Fibroblast of upper back skin (primary cell): ENCODE measurements at places on chromosomes 16 and 17.

- DNase-seq, result no peak
Measured at GRCh38 chr16:21684199-21684598, 20.4 kb downstream of the OTOA start.

- no peak for DNase-seq
Measured at GRCh38 chr16:12876778-12877177, 24.6 kb upstream of the SHISA9 start.

GRCh38 chr17:81422776-81423697 lies 27.8 kb downstream of the BAHCC1 start:
- peak; percentile 96 for DNase-seq

GRCh38 chr17:19398301-19399181 lies 11.6 kb upstream of the MFAP4 start:
- DNase-seq, result no peak

DNA sequence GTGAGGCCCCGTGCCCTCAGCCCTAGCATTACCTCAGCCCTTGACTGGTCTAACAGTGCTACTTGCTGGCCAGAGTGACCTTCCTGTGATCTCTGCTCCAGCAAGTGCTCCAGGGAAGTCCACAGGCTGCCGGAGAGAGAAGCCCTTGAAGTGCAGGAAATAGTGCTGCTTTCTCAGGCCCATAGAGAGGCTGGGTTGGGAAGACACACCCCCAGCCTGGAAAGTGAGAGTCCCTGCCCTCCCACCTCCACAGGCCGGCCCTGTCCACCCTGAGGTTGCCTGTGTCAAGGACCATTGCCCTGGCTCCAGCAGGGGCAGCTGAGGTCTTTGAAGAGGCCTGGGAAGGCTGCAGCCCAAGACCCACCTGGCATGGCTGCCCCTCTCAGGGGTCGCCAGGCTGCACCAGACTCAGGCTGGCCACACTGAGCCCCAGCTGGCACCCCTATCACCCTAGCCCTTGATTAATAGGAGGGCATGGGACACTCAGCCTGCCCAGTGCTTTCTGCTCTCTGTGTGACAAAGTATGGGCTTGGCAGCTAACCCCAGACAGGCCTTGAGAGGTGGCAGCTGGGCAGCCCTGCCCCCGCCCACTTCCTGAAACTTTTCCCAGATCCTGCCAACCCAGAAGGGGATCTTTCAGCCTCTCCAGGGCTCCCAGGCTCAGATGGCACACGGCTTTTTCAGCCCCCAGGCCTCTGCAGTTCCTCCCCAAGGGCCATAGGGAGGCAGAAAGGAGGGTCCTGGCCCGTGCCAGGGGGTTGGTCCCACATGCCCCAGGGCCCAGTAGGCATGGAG lies 21.7 kb downstream of the ATP6V0D1 start:
- DNase-seq, result no peak

- no peak for DNase-seq
Measured at GRCh38 chr17:19660219-19660870, 11.8 kb downstream of the ALDH3A2 start.

GRCh38 chr17:3804503-3804931 lies 3.5 kb upstream of the ITGAE start:
- no peak for DNase-seq

DNA sequence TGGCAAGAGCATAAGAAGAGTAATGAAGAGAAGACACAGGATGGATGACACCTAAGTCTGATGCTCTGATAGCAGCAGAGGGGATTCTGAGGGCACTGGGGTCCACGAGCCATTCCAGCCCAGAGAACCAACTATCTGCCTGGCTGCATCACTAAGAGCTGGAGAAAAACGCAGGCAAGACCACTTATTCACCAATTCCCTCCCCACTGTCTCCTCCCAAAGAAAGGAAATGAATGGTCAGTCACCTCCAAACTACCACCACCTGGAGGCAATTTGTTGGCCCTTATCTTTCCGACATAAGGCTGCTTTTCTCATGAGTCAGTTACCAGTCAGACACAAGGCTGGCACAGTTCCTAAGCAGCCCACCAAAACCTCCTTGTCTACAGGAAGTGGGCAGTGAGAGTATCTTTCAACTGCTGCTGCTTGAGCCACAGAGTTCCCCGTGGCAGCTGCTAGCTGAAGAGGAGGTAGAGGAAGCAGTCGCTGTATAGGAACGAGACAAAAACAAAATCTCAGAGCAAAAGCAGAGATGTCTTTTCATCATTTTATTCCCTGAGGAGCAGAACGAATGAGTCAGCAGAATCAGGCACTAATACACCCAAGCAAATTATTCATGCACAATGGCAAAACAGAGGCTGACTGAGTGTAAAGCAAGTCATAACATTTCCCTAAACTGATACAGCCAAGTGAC lies 111.1 kb downstream of the SMG6 start:
- DNase-seq, result peak; percentile 100

DNA sequence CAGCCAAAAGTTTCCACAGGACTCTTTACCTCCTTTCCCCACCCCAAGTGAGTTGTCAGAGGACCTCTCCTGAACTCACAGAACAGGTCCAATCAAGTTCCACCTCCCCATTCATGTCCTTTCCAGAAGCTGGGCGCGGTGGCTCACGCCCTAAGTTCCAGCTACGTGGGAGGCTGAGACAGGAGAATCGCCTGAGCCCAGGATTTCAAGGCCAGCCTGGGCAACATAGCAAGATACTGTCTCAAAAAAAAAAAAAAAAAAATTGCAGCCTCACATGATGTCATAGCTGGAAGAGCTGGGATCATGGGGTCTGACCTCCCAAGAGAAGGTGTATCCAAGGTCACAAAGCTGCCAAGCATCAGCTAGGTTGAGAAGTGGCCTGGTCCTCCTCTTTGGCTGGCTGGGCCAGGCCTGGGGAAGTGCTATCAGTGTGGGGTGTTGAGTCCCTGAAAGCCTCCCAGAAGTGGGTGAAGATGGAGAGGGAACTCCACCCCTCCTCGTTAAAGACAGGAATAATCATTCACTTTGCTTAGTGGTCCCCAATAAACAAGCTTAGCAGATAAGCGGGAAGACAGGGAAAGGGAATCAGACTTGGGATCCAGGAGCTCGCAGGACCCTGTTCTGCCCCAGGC lies 5.5 kb upstream of the MNT start:
- DNase-seq, result no peak

DNA sequence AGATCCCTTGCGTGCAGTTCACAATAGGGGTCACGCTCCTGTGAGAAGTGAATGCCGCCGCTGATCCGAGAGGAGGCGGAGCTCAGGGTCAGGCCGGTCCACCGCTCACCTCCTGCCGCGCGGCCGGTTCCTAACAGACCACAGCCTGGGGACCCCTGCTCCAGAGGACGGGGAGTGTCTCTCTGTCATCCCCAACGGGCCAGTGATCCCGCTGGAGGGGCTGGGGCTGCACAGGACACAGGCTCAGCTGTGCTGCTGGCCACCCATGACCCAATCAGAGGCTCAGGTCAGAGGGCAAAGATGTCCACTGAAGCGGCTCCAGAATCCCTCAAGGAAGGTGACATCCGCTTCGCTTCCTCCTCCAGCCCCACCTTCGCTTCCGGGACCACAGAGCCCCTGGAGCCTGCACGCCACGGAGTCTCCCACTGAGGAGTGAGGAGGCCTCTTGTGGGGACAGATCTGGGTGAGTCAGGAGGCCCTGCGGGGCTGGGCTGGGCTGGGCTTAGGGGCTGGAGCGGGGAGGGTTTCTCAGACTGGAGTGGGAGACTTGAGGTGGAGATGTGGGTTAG lies 115.4 kb downstream of the METRNL start:
- DNase-seq, result no peak

DNA sequence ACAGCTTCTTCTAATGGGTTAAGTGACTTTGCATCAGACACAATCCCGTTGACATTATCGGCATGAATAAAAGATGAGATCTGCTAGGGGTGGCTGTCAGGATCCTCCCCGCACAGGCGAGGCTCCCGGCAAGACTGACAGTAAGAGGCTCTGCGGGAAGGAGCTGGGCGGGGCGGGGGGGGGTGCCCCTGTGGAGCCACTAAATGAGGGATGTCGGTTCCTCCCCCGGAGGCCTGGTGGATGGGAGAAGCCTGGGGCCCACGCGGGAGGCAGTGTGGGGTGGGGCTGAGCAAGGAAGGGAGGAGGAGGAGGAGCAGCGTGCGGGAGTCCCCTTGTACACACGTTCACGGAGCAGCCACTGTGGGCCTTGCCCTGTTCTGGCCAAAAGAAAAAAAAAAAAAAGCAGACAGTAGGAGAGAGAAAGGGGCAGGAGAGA lies 190.9 kb upstream of the GSE1 start:
- DNase-seq, result no peak

DNA sequence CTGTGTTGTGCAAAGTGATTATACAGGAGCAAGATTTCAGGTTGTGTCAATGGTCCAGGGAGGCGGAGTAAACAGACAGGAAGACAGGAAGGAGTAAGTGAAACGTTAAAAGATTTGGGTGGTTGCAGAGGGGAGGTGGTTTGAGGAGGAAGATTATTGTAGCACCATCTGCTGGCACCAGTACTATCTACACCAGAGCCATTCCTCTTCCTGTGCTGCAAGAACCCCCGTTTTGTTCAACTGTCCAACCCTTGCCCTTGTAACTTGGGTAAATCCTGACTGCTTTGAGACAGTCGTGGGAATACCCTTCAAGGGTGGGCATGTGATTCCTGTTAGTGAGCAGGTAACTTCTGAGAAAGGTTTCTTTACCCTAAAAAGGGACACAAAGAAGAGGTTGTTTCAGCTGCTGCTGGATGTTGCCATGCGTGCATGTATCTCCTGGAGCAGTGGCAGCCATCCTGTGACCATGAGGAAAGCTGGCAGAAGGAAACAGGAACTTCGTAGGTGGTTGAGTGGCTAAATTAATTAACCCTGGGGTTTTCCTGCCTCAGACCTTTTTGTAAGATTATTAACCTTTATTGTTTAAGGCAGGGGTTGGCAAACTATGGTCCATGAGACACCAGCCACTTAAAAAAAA lies 124.1 kb downstream of the PRKCA start:
- peak; percentile 24 for DNase-seq

DNA sequence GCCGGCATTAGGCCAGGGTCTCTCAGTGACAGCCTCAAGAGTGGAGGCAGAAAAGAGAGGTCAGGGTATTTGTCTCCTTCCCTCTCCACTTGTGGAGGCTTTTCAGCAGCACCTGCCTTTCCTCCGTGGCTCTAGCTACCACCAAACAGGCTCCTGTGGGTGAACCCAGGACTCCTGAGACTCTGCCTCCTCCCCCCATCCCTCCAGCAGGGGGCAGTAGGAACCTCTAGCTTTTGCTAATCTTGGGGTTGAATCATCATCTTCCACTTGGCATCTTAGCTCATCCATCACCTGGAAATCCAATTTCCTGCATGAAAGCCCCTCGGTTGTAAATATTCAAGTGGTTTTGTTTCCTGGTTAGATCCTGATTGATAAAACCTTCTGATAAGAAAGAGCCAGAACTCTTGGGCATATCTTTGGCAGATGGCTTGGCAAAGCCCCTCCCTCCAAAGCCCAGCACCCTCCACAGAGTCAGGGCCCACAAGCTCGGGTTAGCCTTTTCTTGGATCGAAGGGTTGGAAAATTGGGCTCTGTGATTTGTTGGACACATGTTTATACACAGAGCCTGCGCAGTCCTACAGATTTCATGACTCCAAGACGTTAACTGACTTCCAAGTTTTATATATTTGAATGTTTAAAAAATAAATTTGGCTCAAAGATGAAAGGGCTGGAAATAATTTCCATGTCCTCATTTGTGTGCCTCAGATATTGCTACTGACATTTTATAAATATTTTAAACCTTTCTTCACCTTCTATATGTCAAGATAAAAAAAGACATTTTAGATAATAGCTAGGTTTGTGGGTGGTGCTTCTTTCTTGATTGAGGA lies 322.1 kb downstream of the MAP2K4 start:
- DNase-seq, result peak; percentile 34

- no peak for DNase-seq
Measured at GRCh38 chr17:43547659-43548256, 1.6 kb upstream of the ETV4 start.

- no peak for DNase-seq
Measured at GRCh38 chr17:63436523-63437110, 9.5 kb downstream of the CYB561 start.

DNA sequence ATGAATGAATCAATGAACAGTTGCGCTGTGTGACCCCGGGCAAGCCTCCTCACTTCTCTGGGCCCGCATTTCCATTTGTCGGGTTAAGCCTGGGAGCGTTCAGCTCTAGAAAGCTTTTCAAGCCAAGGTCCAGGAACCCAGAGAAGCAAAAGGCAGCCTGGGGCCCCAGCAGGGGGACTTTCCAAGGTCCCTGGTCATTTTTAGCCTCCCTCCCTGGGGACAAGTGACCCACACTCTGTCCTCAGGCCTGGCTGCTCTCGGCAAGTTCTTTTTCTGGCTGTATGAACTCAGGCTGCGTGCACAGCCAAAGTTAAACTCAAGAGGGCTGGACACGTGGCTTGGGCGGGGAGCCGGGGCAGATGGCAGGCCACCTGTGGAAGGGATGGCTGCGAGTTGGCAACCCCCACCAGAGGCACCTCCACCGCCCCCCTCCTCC lies 41.4 kb upstream of the CIBAR2 start:
- no peak for DNase-seq

DNA sequence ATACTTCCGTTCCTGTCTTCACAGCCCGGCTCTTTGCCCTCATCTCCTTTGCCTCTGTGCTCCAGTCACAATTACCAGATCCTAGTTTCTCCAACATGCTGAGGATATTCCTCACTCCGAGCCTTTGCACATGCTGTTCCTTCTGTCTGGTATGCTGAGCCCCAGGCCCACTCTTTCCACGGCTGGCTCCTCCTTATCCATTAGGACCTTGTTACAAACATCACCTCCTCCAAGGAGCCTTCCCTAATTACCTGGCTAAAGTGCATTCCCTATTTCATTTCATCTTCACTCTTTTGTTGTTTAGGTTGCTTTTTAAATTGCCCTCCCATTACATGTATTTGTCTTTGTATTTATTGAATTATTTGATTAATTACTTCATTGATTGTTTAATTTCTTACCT lies 14.9 kb upstream of the ADGRG1 start:
- DNase-seq, result no peak

- DNase-seq, result no peak
Measured at GRCh38 chr17:77027271-77027889, 113.4 kb upstream of the SEC14L1 start.

DNA sequence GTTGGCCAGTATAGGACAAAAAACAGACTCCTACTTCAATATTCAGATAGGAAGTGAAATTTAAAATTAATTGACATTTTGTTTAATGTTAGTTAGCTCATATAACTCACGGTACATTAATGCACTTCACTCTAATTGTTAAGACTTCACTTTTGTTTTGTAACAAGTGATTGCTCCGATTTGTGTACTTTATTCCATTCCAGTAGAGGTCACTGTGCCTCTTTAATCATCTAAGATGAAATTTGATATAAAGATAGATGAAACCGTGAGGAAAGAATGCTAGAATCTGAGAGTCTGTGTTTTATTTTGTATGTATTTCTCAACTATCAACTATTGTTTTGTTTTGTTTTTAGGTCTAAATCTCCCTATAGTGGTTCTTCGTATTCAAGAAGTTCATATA lies 29.0 kb downstream of the RBBP6 start:
- DNase-seq, result peak; percentile 23
